ENCODE measurements at places on chromosomes 4 and X.
A peak's percentile ranks its signal among the peaks of the same experiment; 100 is the strongest.

- no peak for DNase-seq
Measured at GRCh38 chr4:45732161-45732560, 391.7 kb downstream of the GABRG1 start.

- no peak for DNase-seq
Measured at GRCh38 chrX:22063284-22063683, 31.2 kb downstream of the PHEX start.

GRCh38 chr4:138055890-138056289 is 186.3 kb downstream of the SLC7A11 start:
- DNase-seq = no peak

DNA sequence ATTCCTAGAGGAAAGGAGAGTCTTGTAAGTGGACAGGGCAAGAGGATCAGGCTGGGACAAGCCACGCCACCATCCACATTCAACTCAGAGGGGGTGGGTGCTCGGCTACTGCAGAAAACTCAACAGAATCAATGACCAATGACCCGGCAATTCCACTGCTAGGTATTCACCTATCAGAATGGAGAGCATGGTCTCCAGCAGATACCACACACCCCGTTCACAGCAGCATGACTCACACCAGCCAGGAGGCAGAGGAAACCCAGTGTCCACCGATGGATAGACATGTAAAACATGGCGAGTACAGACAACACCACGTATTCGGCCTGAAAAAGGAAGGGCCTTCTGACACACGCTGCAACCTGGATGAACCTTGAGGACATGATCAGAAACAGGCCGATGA is 175.9 kb downstream of the AFAP1 start:
- no peak for DNase-seq

DNA sequence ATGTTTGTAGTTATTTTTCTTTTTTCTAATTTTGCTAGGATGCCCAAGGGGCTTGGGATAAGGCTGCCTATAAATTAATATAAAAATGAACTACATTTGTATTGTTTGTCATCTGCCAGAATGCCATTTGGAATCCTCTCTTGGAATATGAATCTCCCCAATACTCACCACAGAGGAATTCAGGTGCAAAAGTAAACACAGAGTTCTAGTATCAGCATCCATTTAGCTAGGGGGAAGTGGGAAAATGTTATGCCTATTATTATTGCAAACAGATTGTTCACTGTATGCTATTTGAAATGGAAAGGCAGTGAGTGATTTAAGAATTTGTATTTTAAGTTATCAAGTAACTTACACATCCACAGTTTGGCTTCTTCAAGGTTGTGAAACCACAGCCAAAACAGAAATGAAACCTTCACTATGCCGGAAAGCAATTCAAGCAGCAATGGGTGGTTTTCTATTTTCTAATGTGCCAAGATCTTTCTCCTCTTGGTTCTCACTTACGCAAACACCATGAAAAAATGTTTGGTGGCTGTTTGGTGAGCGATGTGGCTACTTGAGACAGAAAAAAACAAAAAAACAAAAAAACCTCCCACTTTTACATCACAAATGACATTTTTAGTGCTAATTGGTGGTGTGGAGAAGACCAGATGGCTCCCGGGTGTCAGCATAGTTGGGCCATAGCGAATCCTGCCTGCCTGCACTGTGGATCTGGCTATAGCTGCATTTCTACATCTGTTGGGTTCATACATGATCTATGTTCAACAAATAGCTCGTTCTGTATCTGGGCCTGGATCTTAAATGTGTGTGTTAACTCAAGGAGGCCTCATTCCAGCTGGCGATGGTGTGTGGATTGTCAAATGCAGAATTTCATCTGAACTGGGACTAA is 200.8 kb upstream of the GIMD1 start:
- no peak for DNase-seq

DNA sequence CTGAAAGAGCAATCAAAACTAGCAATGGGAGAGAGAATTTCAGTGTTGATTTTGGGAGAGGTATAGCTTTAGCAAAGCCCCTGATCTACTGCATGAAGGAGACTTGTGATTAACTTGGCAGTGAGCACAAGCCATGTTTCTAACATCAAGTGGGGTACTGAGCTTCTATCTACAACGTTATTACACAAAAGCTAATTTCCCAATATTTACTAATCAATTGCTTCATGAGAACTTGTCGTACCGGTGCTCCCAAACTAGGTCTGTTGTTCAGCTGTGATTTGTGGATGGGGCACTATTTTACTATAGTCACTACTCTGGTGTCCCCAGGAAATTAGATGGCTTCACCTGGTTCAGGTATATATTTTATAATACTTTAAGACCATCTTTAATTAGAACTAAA is 16.2 kb downstream of the ANK2 start:
- DNase-seq = no peak

GRCh38 chr4:108742451-108743420 is 20.1 kb downstream of the ETNPPL start:
- DNase-seq = no peak

DNA sequence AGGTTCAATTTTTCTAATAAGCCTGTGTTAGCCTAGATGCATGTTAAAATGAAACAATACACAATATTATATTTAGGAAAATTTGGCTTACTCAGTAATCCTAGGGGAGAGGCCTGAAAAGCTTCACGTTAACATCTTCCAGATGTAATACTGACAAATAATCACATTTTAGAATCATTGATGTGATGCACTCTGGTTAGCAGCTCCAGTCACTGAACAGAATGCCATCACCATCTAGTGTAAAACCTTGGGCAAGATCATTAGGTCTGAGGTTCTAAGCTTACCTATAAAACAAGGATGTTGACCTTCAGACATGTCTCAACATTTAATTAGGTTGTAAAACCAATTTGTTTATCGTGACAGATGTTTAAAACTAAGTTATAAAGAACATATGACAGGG is 1704.8 kb downstream of the STIM2 start:
- DNase-seq = no peak

DNA sequence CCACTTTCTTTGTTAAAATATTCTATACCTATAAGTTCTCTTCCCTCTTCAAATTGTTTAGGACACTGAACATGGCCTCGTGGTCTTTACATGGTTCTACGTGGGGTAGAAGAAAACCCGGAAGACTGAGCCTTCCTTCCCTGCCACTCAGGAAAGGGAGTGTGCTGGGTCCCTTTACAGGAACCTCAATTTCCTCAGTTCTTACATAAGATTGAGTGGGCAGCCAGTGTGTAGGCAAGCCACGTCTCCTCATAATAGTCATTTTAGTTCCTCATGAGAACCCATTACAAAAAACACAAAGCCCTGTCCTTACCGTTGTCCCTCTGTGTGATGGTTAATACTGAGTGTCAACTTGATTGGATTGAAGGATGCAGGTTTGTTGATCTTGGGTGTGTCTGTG is 28.7 kb upstream of the SMIM10L2A start:
- no peak for DNase-seq

DNA sequence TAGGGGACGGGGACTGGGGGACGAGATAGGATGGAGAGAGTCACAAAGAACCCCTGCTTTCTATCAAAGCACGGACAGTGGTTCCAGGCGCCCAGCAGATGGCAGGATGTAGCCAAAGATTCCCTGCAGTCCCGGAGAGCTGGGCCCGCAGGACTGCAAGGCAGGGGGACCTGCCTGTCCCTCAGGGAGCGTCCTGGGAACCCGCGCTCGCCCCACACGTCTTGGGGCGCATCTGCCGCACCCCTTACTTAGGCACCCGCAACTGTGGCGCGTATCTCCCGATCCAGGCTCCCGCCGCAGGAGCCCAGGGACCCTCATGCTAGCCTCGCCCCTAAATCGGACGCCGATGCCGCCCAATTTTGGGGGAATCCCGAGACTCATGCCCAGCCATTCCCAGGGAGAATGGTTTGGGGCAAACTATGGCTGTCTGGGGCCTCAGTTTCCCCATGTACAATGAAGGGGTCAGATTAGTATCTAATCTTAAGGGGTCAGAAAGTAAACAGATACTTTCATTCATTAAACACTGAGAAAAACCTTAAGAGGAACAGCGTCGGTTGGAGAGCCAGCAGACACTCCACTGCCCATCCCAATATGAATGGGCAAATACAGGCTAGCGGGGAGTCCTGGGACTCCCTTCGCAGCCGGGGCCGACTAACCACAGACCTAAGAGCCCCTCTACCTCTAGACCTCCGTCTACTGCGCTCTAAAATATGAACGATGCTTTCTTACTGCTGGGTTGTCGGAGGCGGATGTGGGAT is 581 bp upstream of the STK32B start:
- peak; percentile 58 for DNase-seq

GRCh38 chr4:183011213-183011907 is 87.7 kb upstream of the WWC2 start:
- no peak for DNase-seq

DNA sequence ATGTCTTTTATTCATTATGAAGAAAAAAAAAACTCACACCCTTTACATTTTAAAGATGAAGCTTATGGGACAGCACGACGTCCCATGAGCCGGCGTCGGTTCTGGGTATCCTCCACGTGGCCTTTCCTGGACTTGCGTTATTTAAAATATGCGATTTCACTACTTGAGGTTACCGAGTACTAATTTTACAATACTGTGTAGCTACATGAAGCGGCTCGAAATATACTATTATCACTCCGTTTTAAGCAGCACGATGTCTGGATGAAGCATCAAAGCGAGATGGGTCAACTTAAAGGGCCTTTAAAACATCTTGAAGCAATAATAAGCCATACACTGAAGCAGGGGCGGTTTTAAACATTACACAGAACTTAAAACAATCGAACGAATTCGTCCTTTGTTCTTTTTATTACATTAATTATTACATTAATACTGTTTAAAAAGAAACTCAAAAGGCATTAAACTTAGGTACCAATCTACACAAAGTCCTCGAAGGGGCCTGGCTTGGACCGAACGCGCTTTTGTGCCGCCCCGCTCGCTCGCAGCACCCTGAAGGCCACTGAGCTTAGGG is 1.4 kb upstream of the KLF3 start:
- no peak for DNase-seq

- DNase-seq = no peak
Measured at GRCh38 chrX:70774223-70774622, 134.3 kb downstream of the TEX11 start.

GRCh38 chrX:13968198-13968597 is 61.5 kb downstream of the GEMIN8 start:
- DNase-seq = no peak

GRCh38 chr4:168507178-168507815 is 10.4 kb downstream of the PALLD start:
- DNase-seq = no peak
